ENCODE measurements at places on chromosomes 3 and 15.
A peak's percentile ranks its signal among the peaks of the same experiment; 100 is the strongest.

DNA sequence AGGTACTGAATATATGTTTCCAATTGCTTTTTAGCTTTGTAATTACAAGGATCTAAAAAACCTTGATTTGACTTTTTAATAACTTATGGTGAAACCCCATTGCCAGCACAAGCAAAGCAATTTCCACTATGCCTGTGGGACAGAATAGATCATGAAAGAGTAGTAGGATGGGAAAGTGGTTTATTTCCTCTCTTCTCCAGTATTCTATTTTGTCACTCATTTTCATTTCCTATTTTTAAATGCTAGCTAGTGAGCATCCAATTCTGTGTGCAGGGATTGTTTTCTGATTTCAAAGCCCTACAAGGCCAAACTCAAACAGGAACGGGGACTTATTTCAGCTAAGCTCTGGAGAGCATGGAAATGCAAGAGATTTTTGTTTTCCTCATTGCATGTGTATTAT, 132.0 kb upstream of the TGFBR2 start:
- no peak for ATAC-seq

DNA sequence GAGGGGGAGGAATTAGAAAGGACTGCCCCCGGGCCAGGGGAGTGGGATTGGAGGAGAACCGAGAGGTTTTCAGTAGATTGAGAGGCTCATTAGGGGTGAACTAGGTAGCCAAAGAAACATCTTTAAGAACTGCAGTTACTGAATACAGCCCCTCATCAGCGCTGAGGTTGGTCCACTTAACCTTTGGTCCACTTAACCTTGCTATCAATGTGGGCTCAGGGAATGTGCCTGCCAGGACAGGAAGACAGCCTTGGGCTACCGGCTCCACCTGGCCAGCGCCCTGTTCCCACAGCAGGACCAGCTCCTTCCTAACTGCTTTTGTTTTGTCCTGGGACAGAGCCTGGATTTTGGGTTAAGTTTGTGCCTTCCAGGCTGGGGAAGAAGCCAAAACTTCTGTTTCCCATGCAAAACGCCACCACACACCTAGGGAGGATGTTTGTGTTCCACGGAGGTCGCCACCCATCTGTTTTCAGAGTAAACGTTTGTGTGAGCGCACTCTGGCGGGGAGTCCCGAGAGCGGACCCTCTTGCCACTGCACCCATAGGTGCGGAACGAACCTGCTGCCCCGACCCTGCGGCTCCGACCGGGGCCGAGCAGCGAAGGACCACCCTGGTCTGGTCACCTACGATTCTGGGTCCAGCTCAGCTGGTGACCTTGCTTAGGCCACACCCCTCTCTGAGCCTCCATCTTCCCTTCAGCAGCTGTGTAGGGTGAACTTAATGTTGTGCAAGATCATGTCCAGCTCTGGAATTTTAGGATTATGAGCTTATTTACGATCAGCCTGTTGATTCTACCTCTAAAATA, 107.4 kb downstream of the VGLL4 start:
- ATAC-seq = no peak

- peak; percentile 77 for ATAC-seq
Observed at GRCh38 chr15:34588046-34588674, 4.7 kb upstream of the GOLGA8B start.

DNA sequence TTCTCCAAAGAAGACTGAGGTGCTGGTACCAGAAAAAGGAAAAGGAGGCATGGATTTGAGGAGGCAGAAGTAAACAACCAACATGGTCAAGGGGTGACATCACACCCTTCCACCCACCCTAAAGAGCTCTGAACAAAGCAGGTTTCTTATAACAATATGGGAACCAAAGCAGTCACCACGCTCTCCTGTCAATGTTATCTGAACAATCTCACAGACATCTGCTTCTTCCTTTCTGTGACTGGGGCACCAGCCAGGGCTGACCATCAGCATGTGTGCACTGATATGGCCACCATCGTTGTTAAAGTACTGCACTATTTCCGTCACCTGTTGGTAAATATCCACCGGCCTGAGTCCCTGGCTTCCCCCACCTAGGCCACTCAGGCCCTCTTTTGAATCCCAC, 252.9 kb downstream of the SHQ1 start:
- ATAC-seq = no peak

DNA sequence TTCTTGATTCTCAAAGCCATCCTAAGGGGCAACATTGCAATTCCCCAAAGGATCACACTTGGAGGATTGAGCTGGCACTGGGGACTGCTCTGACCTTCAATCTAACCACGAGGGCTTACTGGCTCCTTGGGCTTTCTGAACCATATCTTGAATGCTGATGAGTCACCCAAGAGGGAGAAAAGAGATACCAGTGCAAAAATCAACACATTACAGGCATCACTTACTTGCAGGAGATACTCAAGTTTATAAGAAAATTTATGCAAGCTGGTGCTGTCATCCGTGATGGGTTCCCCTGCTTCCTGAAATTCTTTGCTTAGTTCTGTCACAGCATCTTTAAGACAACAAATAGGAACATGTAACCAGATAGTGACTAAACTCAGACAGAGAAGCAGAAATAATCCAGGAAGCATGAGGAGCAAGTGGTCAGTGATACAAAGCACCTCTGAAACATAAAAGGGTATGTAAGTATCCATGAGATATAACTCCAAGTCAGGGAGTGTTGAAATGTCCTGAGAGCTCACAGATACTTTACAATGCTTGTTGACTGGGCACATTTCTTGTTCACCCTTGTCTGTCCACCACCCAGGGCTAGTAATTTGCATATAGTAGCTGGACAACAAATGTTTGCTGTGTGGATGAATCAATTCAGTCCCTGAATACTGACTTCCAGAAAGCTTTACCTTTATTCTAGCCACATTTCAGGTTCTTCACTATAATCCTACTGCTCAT, 14.1 kb downstream of the FYCO1 start:
- no peak for ATAC-seq

DNA sequence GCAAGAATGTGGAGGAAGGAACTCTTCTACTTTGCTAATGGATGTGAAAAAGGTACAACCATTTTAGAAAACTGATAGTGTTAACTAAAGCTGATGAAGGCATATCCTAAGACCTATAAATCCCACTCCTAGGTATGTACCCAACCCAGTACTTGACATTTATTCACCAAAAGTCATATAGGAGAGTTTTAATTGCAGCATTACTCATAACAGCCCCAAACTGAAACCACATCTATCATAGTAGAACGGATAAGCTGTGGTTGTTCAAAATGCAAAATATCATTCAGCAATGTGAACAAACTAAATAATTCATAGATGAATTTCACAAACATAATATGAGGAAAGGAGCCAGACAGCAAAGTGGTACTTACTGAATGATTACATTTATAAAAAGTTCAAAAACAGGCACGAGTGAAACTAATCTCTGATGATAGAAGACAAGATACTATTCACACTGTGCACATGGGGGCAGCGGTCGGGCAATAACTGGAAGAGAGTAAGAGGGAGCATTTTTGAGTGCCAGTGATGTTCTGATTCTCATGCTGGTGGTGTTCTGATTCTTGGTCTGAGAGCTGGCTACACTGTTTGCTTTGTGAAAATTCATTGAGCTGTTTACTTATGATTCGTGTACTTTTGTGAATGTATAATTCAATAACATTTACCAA, 34.3 kb downstream of the GOLIM4 start:
- peak; percentile 86 for ATAC-seq

DNA sequence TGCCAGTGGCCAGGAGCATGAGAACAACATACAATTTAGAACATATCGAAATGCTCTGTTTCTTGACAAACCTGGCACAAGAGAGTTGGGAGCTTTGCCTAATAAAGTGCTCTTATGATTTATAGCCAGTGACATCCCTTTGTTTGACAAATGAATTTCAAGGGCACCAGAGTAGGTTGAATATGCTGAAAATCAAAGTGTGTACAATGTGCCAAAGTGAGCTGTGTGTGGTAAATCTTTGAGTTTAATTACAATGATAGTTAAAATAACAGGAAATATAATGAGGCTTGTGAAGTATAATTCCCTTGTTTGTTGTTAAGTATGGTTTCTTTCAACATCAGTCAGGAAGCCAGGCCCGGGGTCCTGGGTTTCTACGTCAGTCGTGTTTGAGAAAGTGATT, 211.9 kb downstream of the EBLN2 start:
- no peak for ATAC-seq

DNA sequence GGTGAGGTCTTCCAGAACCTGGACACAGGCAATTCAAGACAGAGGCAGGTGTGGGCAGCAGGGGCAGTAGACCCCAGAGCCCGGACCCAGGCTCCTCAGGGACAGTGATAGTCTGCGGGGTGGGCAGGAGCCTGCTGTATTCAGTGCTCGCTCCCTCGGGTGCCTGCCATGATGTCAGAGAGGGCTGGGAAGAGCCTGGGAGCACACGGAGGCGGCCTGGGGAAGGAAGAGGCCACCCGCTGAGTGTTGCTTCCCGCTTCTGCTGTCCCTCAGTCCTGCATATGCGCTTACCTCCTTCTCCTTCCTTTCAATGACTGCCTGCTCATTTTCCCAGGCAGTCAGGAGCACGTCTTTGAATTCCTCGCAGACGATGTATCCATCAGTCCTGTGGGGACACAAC, 22.8 kb downstream of the TMEM43 start:
- ATAC-seq = no peak

DNA sequence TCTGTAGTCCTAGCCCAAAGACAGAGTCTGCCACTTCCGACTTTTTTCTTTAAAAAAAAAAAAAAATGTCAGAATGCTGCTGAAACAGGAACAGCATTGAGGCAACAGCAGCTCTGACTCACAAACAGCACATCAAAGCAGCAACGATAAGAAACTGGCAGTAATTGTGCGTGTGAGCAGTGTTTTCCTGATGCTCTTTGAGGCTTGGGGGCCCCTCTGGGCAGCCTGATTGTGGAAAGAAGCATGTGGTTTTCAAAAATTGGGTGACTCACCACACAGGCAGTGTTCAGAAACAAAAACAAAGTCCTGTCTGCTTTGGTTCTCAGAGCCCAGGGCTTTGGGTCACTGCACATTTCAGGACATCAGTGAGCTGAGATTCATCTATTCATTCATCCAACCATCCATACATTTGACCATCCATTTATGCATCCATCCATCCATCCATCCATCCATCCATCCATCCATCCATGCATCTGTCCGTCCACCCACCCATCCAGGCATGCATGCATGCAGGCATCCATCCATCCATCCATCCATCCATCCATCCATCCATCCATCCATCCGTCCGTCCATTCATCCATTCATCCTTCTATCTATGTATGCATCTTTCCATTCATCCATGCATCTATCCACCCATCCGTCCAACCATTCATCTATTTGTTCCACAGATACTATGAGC, 308.4 kb downstream of the RPLP1 start:
- peak; percentile 92 for ATAC-seq

- no peak for ATAC-seq
Observed at GRCh38 chr3:102290241-102290640, 144.6 kb upstream of the ZPLD1 start.

DNA sequence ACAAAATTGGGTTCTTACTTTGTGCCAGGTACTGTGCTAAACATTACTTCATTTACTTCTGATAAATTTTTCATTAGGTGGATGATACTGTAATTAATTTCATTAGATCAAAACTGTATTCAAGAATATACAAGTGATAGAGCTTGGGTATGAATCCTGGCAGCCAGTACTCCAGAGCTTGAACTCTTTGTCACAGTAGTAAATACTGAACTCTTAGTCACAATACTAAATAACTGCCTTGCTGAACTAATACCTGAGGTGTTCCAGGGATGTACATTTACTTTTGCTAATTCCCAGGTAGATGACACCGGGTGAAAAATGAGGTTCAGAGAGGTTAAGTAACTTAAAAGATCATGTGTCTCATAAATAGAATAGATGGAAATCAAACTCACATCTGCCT, 20.3 kb downstream of the FXR1 start:
- ATAC-seq = no peak
